ENCODE measurements at places on chromosomes 5 and 9.

- no peak for DNase-seq
Observed at GRCh38 chr9:32940740-32941139, 60.7 kb downstream of the APTX start.

- no peak for DNase-seq
Observed at GRCh38 chr5:155794795-155795194, 532.2 kb upstream of the SGCD start.

- no peak for DNase-seq
Observed at GRCh38 chr5:40093550-40093949, 586.2 kb upstream of the PTGER4 start.

DNA sequence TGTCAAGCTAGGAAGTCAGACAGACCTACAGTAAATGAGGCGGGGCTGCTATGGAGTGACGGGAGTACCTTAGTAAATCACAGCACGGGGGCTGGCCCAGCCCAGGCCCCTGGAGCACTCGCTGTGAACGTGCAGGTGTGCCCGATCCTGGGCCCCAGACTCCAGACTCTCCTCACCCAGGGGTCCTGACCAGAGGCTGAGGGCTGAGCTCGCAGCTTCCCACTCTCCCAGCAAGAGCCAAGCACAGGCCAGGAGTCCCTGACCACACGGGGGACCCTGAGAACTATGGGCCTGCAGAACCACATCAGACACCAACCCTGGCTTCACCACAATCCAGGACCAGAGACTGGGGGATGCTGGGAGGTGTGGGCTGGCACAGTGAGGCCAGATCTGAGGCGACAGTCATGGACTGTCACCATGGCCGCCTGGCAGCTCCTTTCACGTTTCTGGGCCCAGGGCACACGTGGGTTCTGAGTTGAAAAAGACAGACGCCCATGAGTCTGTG lies 73.4 kb downstream of the ADAMTS2 start:
- DNase-seq = no peak

- no peak for DNase-seq
Observed at GRCh38 chr5:171351536-171352073, 36.0 kb upstream of the NPM1 start.

- no peak for DNase-seq
Observed at GRCh38 chr5:16431490-16431889, 34.1 kb downstream of the ZNF622 start.

DNA sequence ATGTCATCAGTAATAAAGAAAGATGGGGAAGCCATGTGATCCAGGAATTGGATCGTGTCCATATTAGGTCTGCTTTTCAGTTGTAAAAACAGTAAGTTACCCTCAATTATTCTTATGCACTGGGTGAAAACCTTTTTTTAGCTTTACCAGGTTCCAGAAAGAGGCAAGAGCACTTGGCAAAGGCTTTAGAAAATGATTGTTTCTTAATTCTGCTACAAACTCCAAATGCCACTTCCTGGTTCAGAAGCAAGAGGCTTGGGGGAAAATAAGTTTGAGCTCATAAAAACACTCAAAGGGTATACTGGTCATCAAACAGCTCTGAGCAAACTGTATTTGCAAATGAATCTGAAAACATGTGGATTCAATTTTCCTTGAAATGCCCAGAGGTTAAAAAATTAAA lies 615.6 kb downstream of the EBF1 start:
- DNase-seq = no peak

- no peak for DNase-seq
Observed at GRCh38 chr5:142233083-142234032, 91.5 kb downstream of the SPRY4 start.

GRCh38 chr5:4883360-4883759 lies 256.8 kb upstream of the ADAMTS16 start:
- DNase-seq = no peak

DNA sequence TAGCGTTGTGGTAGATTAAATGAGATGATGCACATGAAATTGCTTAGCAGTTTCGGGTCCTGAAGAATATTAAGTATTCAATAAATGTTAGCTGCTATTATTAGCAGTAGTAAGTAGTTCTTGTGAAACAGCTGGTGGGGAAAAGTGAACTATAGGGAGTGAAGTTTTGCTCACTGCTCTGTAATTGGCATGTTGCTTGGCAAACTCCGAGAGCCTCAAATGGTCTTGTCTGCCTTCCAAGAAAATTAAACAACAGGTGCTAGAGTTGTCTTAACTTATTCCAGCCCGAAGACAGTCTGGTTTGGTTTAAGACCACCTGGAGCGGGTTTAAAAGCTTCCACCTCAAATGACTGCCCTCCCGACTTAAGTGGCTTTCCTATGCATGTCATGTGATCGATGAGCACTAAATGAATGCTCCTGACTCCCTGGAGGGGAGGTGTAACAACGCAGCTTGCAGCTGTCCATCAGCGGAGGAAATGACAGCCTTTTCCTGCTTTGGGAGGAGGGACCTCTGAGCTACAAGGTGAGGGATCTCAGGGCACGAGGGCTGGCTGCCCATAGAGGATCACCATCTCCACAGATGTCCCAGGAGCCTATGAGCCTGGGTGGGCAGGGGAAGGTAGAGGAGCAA lies 202.9 kb upstream of the PANK3 start:
- no peak for DNase-seq

- DNase-seq = no peak
Observed at GRCh38 chr5:5716665-5717064, 294.2 kb downstream of the ICE1 start.

GRCh38 chr9:89154651-89155336 lies 23.8 kb downstream of the SHC3 start:
- peak; percentile 3 for DNase-seq

- DNase-seq = no peak
Observed at GRCh38 chr5:109426075-109426474, 16.3 kb upstream of the PJA2 start.

GRCh38 chr5:77022511-77023417 lies 7.4 kb upstream of the AGGF1 start:
- no peak for DNase-seq

DNA sequence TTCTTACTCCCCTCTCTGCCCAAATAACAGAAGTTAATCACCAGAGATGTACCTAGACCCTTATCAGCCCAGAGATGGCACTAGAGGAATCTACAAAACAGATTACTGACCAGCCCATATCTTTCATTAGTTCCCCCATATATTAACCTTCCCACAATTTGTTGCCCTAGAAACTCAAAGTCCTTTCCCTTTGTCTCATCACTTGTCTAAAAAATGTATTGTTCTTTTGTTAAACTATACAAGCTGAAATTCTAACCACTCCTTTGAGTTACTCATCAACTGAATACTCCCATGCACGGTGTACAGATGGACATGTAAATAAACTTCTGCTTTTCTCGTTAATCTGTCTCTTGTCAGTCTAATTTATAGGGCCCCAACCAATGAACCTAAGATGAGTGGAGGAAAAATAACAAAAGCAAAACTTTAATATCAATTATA lies 130.9 kb downstream of the CCDC192 start:
- no peak for DNase-seq

DNA sequence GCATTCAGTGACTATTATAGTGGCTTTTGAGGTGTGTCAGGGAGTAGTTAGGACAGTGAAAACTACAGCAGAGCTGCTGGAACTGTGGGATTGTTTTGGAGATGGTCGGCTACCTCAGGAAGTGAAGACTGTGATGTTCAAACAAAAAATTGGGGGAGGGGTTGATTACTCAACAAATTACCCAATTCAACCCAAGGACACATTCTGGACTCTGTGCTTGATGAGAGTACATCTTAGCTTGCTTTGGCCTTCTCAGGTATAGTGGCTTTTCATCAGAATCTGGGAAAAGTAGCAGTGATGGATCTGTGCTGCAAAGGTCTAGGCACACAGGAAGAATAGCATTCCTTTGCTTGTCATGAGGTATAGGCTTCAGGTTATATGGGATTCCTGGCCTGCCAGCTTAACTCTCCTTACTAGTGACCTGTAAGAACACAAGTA lies 47.0 kb downstream of the SLC44A1 start:
- no peak for DNase-seq

DNA sequence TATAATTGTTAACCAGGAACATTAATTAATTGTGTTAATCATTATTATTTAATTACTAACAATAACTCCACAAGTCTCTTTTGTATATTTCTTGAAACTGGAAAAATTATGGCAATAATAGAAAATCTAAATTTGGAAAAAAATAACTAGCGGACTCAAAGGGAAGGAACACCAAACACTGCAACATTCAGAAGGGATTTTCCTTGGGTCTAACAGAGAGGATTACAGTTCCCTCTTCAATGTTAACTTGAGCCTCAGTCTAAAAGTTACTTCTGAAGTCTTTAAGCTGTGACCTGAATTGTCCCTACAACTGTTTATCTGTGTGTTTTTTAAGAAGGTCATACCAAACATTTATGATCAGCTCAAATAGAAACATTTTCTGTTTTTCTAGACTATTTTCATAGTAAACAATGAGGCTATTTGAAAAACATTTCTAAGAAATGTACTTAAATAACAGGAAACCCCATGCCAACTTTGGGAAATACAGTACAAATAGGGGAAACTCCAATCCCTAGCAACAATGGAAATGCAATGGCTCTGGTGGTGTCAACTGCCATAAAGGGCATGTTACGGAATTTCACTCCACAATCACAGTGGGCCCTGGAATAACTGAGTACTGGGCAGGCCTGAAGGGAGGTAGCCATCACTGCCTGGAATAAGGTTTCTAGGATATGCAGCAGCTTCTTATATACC lies 61.2 kb downstream of the MCTP1 start:
- DNase-seq = no peak

DNA sequence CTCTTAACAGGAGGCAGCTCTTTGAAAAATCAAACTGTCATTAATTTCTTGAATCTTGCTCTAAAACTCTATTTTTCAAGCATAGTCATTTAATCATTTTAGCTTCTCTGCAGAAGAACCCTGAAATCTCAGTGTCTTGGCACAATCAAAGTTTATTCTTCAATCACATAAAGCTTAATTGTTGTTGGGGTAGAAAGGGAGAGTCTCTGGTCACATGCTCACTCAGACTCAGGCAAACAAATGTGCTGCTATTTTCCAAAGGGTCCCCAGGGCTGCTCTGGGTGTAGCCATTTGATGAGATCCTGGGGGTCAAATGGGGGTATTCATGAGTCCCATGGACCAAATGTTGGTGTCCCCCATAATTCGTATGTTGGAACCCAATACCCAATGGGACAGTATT lies 114.8 kb downstream of the MSX2 start:
- DNase-seq = no peak

DNA sequence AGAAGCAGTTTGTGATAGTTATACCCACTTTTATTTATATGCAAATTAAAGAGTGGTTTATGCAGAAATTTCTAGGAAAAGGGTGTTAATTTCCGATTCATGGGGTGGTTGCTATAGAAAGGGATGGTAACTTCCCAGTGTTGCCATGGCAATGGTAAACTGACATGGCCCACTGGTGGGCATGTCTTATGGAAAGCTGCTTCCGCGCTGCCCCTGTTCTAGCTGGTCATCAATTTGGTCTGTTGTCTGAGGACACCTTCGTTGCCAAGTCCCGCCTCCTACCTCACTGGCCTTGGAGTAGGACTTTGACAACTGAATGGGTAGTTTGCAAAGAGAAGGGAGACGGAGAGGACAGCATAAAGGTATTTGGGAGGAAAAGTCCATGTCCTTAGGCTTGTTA lies 74.0 kb upstream of the SMIM23 start:
- no peak for DNase-seq

GRCh38 chr5:128736553-128736952 lies 198.5 kb upstream of the FBN2 start:
- no peak for DNase-seq

DNA sequence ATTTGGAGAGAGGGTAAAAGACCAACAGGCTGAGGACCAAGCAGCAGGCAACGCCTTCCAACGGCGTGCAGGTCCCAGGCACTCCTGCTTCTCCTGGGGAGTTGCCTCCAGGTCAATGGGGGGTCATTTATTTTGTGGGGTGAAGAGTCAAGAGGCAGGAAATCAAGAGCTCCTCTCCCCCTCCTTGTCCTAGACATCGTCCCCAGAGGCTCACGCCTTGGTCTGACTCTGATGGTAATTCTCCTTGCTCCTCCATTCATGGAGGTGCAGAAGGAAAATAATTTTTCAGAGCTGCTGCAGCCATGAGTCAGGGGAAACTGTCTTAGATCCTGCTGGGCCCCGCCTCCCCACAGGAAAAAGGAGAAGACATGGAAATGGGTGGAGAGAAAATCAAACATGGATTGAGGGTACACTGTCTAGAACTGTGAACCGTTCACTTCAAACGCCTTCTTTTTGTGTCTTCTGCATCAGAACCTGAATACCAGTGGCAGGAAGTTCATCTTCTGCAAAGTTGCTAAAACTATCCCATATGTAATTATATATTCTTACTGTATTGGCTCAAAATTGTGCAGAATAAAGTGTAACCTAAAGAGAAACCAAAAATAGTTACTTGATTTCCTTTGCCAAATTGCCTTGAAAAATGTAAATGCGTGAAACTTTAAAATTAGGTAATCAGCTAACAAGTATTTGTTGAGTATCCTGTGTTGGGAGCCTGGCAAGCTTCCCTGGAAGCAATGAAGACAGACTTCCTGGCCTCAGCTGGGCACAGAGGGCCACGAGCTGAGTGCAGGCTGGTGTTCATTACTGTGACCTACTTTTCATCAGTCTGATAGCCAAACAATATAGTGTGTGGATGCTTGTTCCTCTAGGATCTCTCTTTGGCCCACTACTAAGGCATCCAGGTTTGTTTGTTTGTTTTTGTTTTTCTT lies 142.0 kb downstream of the CMYA5 start:
- DNase-seq = no peak

GRCh38 chr5:123266365-123266764 lies 156.8 kb downstream of the CEP120 start:
- DNase-seq = no peak

- DNase-seq = no peak
Observed at GRCh38 chr5:99795031-99795430, 740.1 kb upstream of the FAM174A start.

DNA sequence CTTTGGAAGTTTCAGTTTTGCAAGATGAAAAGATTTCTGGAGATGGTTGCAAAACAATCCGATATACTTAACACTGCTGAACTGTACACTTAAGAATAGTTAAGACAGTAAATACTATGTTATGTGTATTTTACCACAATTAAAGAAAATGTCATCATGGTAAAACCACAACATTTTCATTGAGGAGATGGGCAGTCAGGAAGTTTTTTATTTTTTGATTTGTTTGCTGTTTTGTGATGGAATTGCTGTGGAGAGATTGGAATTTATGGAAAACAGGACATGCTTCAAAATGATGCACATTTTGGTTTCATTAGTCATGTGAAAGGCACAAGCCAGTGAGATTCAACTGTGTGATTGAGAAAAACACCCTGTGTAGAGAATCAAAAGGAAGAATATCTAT lies 90.5 kb upstream of the AGXT2 start:
- DNase-seq = no peak

- DNase-seq = no peak
Observed at GRCh38 chr5:65927503-65928321, 1.3 kb downstream of the ERBIN start.

DNA sequence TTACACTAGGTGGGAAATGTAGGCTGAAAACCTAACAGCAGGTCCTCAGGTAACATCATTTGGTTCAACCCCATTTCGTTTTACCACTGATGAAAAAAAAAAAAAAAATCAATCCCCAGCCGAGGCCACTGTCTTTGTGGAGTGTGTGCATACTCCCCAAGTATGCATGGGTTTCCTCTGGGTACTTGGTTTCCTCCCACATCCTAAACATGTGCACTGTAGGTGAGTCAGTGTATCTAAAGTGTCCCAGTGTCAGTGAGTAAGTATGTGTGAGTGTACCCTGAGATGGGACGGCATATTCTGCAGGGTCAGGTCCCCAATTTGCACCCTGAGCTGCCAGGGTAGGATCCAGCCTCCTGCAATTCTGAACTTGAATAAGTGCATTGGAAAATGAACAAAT lies 966.5 kb upstream of the DMAC1 start:
- DNase-seq = no peak

- no peak for DNase-seq
Observed at GRCh38 chr9:128419061-128419925, 1.4 kb upstream of the CERCAM start.
